ENCODE measurements at places on chromosomes 4 and X.

- no peak for DNase-seq
Measured at GRCh38 chr4:95023110-95023509, 265.4 kb downstream of the BMPR1B start.

- DNase-seq = peak; percentile 1
Measured at GRCh38 chr4:41963105-41963504, 18.5 kb upstream of the DCAF4L1 start.

- no peak for DNase-seq
Measured at GRCh38 chrX:30153881-30154260, 61.5 kb upstream of the MAGEB2 start.

DNA sequence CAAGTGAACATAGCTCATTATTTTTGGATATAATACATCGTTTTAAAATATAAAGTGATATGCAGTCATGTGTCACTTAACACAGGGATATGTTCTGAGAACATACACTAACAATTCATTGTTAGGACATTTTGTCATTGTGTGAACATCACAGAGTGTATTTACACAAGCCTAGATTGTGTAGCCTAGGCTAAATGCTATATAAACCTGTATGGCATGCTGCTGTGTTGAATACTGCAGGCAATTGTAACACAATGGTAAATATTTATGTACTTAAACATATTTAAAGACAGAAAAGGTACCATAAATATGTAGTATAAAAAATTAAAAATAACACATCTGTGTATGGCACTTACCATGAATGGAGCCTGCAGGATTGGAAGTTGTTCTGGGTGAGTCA is 44.9 kb upstream of the GPRIN3 start:
- no peak for DNase-seq

GRCh38 chr4:168183717-168184571 is 91.6 kb downstream of the ANXA10 start:
- peak; percentile 54 for DNase-seq

Data from NCI-H2171 treated with DMSO at 0.1 percent for 48 hours (cell line).